Body of pancreas (tissue), 4 donors: ENCODE measurements at places on chromosomes 5 and 9.

DNA sequence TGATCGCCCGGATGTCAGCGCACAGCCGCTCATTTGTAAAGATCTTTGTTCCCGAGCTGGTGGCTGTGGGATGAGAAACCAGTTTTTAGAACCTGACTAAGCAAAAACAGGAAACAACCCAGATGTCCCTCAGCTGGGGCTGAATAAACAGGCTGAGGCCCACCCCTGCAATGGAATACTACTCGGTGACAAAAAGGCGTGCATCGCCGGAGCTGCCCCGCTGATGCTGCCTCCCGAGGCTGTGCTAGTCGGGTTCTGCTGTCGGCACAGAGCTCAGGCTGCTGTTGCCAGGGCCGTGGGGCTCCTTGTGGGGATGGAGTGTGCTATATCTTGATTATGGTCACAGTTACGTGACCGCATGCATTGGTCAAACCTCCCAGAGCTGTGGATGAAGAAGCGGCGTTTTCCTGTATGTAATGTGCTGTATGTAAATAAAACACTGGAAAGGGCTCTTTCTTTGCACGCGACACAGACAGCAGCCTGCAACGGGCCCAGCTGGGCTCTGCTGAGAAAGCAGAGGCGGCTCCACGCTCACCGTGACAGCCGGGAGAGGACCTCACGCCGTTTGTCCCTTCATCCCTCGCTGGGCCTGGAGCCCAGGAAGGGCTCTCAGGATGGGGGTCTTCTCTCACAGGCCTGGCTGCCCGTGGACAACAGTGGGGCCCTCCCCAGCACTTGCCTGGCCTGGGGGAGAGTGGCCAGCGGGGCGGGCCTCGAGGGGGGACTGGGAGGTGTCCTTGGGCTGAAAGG lies 51.5 kb upstream of the RNU6ATAC start:
- peak; percentile 18 for DNase-seq

GRCh38 chr5:180396926-180397325 lies 43.8 kb upstream of the GFPT2 start:
- DNase-seq, result no peak

DNA sequence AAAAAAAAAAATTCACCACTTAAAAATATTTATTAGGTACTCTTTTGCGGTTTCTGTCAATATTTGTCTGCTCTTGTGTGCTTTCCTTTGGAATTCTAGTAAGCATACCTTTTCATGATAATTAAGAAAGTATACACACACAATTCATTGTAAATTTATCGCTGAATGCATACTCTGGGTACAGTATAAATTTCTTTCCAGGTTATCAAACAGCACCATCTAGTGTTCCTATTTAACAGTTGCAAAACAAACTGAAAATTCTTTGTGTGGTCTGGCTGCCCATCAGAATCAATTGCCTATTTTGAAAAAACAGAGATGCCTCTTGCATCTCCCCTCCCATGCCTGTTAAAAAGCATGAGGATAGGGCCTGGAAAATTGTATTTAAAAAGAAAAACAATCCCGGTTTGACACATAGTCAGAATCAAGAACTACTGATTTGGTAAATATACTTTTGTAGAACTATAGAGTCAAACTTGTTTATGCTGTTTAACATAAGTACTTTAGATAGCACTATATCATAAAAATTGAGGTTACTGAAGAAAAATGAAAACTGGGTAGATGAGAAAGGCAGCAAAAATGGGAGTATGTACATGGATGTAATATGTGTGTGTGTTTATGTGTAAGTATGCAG lies 16.2 kb downstream of the PGGT1B start:
- DNase-seq, result no peak

DNA sequence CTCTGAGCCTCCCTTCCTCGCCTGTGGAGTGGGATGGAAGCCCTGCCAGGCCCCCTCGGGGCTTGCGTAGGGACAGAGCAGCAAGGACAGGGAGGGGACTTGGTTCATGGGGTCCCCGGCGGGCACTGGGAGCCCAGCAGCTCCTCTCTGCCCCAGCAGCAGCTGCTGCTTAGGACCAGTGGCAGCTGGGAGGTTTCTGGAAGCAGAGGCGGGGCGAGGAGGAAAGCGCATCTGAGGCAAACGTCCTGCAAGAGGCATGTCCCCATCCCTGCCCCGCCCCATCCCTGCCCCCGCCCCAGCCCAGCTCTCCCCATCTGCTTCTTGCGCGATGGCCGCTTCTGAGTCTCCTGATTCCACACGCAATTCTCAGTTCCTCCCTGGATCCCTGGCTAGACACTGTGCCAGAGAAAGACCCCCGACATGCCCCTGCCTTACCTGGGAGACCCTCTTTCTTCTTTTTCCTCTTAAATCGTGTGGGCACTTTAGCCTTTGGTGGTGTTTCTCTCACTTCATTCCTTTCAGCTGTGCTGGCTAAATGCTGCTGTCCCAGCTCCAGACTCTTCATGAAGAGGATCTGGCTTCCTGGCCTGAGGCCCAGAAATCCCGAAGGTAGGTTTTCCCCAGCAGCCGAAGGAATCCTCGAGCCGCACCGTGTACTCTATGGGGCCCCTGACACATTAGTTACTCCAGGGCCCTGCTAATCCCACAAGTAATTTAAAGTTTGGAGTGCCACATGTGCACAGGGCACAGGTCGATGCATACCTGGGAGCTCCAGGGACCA lies 4.4 kb upstream of the OR2S2 start:
- no peak for DNase-seq

DNA sequence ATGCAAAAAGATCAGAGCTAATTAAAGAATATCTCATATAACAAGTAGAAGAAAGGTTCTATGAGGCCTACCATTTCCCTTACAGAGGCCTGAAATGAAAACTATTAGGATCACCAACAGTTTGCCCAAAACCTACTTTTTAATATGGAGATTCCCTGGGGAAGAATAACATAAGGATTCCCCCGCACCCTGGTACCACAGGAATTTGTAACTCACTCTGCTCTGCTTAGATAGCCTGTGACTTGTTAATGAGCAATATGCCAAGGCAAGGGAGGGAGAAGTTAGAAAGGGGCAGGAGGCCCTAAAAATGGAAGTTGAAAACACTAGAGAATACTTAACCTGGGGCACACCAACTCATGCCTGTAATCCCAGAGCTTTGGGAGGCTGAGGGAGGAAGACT lies 107.0 kb downstream of the CDH6 start:
- no peak for DNase-seq

- no peak for DNase-seq
These were observed 25.9 kb upstream of the CFAP157 start for GRCh38 chr9:127680846-127681245.

DNA sequence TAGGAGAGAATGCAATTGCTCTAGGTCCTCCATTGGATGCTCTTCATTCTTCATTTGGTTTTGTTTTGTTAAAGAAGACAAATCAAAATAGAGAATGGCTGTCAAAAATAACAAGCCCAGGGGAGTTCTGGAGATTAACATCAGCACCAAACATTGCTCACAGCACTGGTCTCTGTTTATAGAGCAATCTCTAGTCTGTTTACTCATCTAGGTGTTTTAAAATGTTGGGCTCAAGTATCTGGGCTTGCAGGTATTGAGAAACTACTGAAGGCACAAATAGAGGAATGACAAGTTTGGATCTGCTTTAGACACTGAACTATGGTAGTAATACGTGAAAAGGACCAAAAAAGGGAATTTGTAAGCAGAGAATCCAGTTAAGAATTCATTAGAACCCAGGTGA lies 77.0 kb upstream of the TMC1 start:
- DNase-seq, result no peak

GRCh38 chr5:175654339-175654738 lies 3.5 kb upstream of the HRH2 start:
- DNase-seq, result no peak

DNA sequence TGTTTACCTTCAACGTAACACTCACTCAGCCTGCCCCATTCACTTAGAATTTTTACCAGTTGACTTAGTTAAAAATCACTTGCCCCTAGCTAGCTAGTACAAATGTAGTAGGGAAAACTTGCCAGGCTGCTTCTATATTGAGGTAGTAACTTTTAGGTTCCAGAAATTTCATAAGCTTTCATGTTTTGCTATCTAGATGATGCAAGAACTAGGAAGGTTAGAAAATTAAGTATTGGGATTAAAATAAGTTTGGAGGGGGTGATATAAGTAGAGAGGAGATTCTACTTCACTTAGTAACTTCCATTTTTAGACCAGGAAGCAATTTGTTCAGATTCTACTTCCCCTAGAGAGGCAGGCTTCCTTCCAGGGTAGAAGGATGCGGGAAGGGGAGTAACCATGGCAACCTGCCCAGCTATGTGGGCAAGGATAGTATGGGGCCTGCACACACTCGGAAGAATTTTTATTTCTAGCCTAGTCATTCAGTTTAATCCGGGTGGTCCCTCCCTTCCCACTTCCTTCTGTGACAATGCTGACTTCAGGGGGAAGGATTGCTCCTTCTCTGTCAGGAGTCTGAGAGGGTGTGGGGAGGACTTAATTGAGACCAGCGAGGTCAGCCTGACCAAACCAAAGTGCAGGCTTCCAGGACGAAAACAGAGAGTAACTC lies 4.2 kb downstream of the DAB2 start:
- peak; percentile 74 for DNase-seq

- no peak for DNase-seq
These were observed 45.4 kb downstream of the ABCA1 start for GRCh38 chr9:104882566-104882965.

- no peak for DNase-seq
These were observed 38.3 kb upstream of the FBXW11 start for GRCh38 chr5:172044631-172045314.

DNA sequence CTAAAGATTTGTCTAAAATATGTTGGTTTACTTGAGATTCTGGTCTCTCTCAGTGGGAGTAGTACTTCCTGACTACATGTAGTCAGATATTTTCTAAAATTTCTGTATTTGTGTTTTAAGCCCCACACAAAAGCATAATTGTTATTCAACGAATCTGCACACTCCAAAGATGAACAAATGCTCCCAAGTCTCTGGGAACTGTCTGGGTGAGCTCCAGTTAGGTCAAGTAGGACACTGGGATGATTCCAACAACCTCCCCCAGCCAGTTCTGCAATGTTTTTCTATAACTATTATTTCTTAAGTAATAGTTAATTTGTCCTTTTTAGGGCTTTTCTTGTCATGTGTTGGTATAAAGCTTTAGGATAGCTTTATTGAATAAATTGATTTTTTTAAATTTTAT lies 174.6 kb downstream of the FAM174A start:
- no peak for DNase-seq

DNA sequence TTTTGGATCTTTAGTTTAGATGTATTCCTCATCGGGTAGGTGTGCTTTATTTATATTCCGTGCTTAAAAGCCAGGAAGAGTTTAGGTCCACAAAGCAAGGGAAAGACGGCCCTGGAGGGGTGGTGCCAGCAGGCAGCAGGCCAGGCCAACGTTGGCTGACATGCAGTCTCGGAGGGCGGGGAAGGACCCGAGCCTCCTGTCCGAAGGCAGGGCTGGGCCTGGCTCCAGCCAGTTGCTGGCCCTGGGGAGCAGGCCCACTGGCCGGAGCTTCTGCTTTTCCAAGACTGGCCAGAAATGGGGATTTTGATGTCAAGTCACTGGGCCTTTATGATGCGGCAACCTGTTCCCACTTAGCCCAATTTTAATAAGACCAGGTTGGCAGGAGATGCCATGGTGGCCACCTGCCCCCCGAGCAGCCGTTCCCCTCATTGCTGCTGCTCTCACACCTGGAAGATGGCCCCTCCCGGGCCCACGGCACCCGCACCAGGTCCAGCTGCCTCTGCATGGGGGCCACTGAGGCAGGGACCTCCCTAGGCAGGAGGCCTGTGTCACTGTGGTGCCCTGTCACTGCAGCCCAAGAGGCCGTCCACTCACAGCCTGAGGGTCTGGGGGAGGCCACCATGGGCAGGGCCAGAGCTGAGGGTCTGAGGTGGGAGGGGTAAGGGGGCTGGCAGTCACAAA lies 23.2 kb downstream of the LPCAT1 start:
- no peak for DNase-seq

- peak; percentile 55 for DNase-seq
These were observed 42.5 kb upstream of the MELK start for GRCh38 chr9:36530224-36530623.

DNA sequence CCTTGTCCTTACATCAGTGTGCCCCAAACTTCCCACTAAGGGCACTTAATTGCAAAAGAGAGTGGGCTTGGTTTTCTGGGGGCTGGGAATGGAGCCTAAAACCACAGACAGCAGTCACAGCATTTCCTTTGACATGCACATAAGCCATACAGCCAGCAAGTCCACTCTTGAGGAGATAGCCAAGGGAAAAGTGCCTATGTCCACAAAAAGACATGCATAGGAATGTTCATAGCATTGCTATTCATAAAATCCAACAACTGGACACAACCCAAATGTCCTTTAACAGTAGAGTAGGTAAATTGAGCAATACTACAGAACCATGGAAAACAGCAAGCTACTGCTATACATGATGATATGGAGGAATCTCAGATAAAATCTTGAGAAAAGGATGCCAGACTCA lies 11.7 kb upstream of the FAT2 start:
- DNase-seq, result no peak

DNA sequence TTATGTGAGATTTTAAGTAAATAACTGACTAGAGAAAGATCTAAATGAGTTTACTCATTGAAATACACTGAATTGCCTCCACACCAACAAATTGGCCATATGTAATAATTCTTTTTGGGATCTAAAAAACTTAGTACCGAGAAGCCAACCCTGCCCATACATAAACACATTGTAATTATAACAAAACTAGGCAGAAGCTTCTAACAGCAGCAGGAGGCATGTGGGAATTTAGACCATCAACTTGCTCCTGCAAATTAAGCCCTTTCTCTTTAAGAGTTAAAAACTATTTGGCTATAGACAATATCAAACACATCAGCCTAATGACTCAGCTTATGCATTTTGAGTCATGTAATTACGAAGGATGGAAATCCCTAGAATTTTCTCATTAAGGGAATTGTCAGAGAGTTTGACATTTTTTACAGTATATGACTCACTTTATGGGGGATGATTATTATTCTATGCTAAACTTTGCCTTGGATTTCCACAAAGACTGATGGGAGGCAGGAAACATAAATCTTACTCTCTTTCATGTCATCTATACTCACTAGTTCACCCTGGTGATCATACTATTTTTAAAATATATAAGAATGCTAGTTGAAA lies 1.0 kb downstream of the IL7R start:
- DNase-seq, result no peak

DNA sequence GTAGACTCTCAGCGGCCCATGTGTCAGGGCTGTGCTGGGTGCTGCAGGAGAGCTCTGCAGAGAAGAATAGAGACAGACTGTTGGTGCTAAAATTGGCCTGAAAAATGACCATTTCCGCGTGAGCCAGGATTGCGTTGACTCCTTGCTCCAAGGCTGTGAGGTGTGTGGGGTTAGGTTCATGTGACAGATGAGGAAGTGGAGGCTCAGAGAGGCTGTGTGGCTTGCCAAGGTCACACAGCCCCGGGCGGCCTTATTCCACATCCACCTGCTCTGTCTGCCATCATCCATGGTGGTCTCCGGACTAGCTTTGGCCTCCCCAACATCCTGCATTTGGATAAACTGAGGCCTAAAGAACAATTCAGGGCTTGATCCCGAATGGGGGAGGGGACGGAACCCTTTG lies 15.2 kb downstream of the NEK6 start:
- DNase-seq, result no peak

GRCh38 chr9:104326912-104327311 lies 177.2 kb upstream of the OR13F1 start:
- no peak for DNase-seq
